ENCODE measurements at places on chromosomes 4 and X. TPM values are rescaled to one million over a fixed set of nuclear protein-coding genes. Genes with fewer than 3 reads are reported as not detected.
A peak's percentile ranks its signal among the peaks of the same experiment; 100 is the strongest.

DNA sequence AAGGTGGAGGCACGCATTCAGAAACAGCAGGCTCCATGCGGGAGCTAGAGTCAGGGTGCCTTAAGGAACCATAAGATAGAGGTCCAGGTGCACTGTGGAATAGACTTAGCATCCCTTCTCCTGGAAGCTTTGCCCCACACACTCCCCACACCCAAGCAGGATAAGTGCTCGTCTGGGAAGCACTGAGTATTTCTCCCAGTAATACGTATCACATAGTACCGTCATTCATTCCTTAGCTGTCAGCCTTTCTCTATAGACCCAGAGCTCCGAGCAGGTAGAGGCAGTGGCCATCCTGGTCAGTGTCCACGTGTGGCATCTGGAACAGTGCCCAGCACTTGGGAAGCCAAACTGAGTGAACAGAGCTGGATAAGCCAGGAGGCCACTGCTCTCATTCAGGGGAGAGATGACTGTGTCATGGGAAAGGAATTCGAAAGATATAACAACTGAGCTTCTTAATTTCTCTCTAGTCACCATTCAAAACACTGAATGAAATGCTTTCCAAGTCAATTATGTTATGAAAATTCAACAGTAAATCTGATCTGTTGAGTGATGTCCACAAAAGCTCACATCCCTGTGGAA lies 9.9 kb downstream of the APBB2 start:
- H3K4me3 ChIP-seq: no peak overlapping the region
- H3K4me1 ChIP-seq: no peaks in the 10 kb centered on the region
- H3K36me3 ChIP-seq: no peaks in the 10 kb centered on the region
- H3K27ac ChIP-seq: peak overlapping the region; percentile 15

- no peak overlapping the region for H3K4me3 ChIP-seq
- H3K27me3 ChIP-seq: no peaks in the 10 kb centered on the region
- DNase-seq: peak; percentile 84
- H3K27ac ChIP-seq: peak overlapping the region; percentile 26
- peaks cover 4% of the 10 kb centered on the region for H3K4me1 ChIP-seq
- no peaks in the 10 kb centered on the region for H3K36me3 ChIP-seq
Measured at GRCh38 chrX:54358424-54359211, 772 bp upstream of the WNK3 start.

DNA sequence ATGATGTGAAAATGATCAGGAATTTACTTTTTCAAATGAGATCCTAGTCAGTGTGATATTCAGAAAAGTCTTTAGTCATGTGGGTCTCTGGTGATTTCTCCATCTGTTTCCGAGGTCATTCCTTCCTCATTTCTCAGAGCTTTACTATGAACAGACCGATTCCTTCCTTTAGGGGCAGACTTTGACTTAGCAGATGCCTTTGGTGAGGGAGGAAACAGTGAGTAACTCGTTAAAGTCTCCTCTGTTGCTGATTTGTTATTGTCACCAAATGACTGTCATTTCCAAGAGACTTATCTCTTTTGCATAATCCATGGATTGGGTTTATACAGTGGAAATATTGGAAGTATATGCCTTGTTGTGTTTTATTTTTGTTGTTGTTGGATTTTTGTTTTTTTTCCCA lies 76.2 kb upstream of the CD99 start:
- no peak overlapping the region for H3K27ac ChIP-seq
- DNase-seq: no peak
- peaks cover 12% of the 10 kb centered on the region for H3K27me3 ChIP-seq
- peaks cover 5% of the 10 kb centered on the region for H3K36me3 ChIP-seq

DNA sequence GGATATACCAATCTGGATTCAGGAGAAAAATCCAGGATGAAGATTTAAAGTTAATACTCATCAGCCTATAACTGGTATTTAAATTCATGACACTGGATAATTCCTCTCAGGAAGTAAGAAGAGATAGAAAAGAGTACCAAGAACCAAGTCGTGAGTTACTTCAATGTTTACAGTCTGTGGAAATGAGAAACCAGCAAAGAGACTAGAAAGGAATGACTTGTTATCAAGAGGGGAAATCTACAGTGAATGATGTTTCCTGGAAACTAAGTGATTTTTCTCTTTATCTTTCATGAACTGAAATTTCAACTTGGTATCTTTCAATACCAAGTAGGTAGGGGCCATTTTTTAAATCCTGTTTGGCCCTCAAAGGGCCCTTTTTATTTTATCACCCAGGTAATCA lies 217.9 kb upstream of the AFF2 start:
- no peaks in the 10 kb centered on the region for H3K36me3 ChIP-seq
- H3K4me1 ChIP-seq: no peaks in the 10 kb centered on the region
- DNase-seq: no peak

- no peak overlapping the region for H3K27ac ChIP-seq
- DNase-seq: no peak
- no peaks in the 10 kb centered on the region for H3K27me3 ChIP-seq
- H3K4me1 ChIP-seq: no peaks in the 10 kb centered on the region
Measured at GRCh38 chr4:155772459-155773195, 13.8 kb downstream of the GUCY1B1 start.

- no peak for DNase-seq
- H3K4me3 ChIP-seq: no peak overlapping the region
- no peaks in the 10 kb centered on the region for H3K27me3 ChIP-seq
- H3K27ac ChIP-seq: no peak overlapping the region
- no peaks in the 10 kb centered on the region for H3K36me3 ChIP-seq
Measured at GRCh38 chr4:141246683-141247429, 26.2 kb downstream of the ZNF330 start.

GRCh38 chr4:140829825-140830224 lies 73.6 kb upstream of the TBC1D9 start:
- no peaks in the 10 kb centered on the region for H3K27me3 ChIP-seq
- H3K4me1 ChIP-seq: no peaks in the 10 kb centered on the region
- DNase-seq: no peak
- no peak overlapping the region for H3K4me3 ChIP-seq
- H3K36me3 ChIP-seq: no peaks in the 10 kb centered on the region

DNA sequence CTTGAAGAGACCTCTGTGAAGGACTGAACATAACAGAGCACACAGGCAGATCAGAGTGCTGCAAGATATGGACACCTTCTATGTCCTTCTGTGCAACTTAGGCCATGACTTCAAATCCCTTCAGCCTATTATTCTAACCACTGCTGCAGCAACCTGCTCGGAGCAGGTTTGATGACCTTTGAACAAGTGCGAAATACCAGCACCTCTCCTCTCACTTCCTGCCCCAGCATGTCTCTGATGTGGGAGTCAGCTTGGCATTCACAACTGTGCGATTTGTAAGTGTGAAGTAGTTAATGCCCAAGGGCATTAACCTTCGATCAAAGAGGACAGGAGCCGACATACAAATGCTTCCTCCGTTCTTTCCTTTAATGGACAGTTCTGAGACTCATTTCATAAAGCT lies 1.6 kb upstream of the EXOC1 start:
- H3K27ac ChIP-seq: no peak overlapping the region
- no peak for DNase-seq
- H3K36me3 ChIP-seq: no peaks in the 10 kb centered on the region
- peaks cover 9% of the 10 kb centered on the region for H3K4me1 ChIP-seq
- H3K4me3 ChIP-seq: no peak overlapping the region

GRCh38 chr4:150149381-150149780 lies 71.1 kb downstream of the DCLK2 start:
- H3K36me3 ChIP-seq: no peaks in the 10 kb centered on the region
- H3K27me3 ChIP-seq: no peaks in the 10 kb centered on the region
- no peak overlapping the region for H3K27ac ChIP-seq
- peak; percentile 21 for DNase-seq
- H3K4me1 ChIP-seq: no peaks in the 10 kb centered on the region
- H3K4me3 ChIP-seq: no peak overlapping the region

The NEUROG2 gene
- total RNA-seq: not detected

The TKTL1 gene
- total RNA-seq: 0.18 TPM

The EDA gene
- 7.9 TPM for total RNA-seq

The ASMT gene
- total RNA-seq: 0.63 TPM

The CDS1 gene
- total RNA-seq: 21.2 TPM

The TENM3 gene
- total RNA-seq: 3.8 TPM

The RASSF6 gene
- total RNA-seq: 7.6 TPM

The FGD1 gene
- total RNA-seq: 6.4 TPM

All from lung (tissue), 17 donors.